Activated T-cell treated with anti-CD3 and anti-CD28 coated beads for 4 hours (primary cell): ENCODE measurements at places on chromosomes 6 and 20.
A peak's percentile ranks its signal among the peaks of the same experiment; 100 is the strongest.

DNA sequence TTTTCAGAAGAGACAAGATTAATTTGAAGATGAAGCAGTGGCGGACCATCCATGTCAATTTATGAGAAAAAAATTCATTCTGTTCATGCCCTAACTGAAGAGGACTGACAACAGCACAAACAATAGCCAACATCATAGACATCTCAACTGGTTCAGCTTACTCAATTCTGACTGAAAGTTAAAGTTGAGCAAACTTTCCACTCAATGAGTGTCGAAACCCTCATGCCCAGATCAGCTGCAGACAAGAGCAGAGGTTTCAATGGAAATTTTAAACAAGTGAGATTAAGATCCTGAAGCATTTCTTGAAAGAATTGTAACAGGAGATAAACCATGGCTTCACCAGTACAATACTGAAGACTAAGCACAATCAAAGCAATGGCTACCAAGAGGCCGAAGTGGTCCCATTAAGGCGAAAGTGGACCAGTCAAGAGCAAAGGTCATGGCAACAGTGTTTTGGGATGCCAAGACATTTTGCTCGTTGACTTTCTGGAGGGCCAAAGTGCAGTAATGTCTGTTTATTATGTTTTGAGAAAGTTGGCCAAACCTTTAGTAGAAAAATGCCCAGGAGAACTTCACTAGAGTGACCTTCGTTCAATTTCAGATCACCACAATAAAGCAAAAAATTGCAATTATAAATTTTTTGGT lies 6.1 kb upstream of the SFT2D1 start:
- no peak for DNase-seq

DNA sequence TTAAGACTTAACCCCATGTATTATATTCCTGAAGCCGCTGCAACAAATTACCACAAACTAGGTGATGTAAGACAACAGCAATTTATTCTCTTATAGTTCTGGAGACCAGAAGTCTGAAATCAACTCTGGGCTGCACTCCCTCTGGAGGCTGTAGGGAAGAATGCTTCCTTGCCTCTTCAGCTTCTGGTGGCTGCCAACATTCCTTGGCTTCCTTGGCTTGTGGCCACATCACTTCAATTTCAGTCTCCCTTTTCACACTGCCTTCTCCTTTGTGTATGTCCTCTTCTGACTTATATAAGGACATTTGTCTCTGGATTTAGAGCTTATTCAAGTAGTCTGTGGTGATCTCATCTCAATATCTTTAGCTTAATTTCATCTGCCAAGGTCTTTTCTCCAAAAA lies 141.6 kb downstream of the DHX35 start:
- DNase-seq, result no peak

GRCh38 chr6:53055873-53056272 lies 9.3 kb upstream of the FBXO9 start:
- no peak for DNase-seq

DNA sequence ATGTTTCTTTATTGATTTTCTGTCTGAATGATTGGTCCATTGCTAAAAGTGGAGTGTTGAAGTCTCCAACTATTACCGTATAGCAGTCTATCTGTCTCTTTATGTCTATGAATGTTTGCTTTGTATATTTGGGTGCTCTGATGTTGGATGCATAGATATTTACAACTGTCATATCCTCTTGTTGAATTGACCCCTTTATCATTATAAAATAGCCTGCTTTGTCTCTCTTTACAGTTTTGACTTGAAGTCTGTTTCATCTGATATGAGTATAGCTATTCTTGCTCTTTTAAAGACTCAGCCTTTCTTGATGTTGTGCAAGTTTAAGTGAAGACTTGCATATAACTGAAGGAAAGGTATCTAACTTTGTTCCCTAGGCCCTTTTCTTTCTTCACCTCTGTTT lies 173.8 kb upstream of the RAB32 start:
- no peak for DNase-seq

- no peak for DNase-seq
Observed at GRCh38 chr6:105369145-105369544, 33.7 kb downstream of the PREP start.

DNA sequence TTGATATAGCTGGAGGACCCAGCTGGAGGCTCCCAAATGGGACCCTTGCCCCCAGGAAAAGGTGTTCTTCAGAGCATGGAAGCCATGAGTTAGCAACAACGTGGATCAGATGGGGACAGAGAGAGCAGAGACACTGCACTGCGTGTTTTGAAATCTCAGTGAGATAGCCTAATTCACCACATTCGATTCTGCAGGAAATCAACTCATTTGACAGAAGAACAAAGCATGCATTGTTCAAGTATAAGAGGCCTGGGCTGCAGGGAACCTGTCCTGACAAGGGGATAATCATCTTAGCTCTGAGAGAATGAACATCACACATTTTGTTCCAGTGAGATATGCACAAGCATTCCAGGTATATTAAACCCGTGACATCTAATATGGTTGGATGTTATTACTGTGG lies 450.2 kb downstream of the CDH26 start:
- no peak for DNase-seq

- no peak for DNase-seq
Observed at GRCh38 chr6:119390247-119390793, 40.8 kb upstream of the MAN1A1 start.

GRCh38 chr20:20796766-20797440 lies 84.5 kb upstream of the RALGAPA2 start:
- DNase-seq, result no peak

DNA sequence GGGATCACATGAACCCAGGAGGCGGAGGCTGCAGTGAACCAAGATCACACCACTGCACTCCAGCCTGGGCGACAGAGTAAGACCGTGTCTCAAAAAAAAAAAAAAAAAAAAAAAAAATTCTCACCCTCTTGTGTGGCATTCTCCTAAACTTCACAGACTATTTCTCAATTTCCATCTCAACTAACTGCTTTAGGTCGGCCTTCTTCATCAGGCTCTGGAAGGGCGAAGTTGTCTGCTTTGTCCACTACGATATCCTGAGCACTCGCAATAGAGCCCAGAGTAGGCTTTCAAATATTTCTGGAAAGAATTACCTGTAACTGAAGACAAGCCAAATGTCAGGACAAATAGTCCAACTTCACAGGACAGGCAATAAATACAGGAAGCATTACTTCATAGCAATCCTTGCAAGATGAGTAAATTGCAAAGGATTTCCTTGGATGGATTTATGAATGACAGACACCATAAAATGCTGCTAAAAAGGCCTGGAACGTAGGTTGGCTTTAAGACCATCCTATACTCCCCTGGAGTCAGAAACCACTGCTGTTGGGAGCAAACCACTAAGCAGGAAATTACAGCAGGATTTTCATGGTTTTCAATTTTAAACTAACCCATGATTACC lies 116.3 kb upstream of the SLC2A12 start:
- no peak for DNase-seq

DNA sequence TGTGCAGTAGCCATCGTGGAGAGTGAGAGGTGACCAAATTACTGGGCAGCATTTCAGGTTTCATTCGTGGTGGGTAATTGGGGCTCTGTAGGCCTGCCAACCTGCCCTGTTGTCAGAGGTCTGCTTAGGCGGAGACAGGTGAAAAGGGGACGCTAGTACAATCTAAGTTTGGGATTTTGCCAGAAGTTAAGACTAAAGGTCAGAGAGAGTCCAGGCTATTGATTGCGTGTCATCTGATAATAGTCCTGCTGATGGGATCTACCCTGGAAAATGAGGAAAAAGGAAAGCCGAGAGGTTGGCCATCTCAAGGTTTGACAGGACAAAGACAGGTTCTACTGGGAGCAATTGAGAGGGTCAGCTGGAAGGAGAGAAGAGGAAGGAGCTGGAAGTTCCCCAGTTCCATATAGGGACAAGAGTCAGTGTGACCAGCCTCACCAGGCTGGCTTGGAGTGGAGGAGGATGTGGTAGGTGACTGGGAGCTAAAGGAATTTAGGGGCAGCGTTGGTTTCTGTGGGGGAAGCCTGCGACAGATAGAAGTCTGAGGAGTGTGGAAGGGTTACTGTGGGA lies 10.9 kb downstream of the ARFGEF2 start:
- no peak for DNase-seq

DNA sequence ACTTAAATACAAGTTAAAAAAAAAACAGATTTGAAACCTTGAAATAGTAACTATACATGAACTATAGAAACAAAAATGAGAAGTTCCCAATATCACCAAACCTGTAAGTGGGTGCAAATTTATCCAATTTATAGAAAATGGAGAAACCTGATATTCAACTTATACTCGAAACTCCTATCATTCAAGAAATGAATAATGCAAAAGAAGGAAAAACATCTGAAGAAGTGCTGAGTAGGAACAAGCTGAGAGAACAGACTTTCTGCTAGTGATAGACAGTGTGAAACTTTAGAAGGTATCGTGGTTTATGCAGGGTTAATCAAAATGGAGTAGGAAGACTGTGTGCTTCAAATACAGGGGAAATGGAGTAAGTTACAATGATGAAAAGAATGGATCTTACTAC lies 4.5 kb downstream of the GPR63 start:
- no peak for DNase-seq

GRCh38 chr20:34998331-34998950 lies 42.8 kb downstream of the MYH7B start:
- no peak for DNase-seq

GRCh38 chr20:55173601-55174000 lies 698.2 kb downstream of the DOK5 start:
- DNase-seq, result no peak

GRCh38 chr6:3457710-3458602 lies 1.1 kb upstream of the SLC22A23 start:
- DNase-seq, result no peak

DNA sequence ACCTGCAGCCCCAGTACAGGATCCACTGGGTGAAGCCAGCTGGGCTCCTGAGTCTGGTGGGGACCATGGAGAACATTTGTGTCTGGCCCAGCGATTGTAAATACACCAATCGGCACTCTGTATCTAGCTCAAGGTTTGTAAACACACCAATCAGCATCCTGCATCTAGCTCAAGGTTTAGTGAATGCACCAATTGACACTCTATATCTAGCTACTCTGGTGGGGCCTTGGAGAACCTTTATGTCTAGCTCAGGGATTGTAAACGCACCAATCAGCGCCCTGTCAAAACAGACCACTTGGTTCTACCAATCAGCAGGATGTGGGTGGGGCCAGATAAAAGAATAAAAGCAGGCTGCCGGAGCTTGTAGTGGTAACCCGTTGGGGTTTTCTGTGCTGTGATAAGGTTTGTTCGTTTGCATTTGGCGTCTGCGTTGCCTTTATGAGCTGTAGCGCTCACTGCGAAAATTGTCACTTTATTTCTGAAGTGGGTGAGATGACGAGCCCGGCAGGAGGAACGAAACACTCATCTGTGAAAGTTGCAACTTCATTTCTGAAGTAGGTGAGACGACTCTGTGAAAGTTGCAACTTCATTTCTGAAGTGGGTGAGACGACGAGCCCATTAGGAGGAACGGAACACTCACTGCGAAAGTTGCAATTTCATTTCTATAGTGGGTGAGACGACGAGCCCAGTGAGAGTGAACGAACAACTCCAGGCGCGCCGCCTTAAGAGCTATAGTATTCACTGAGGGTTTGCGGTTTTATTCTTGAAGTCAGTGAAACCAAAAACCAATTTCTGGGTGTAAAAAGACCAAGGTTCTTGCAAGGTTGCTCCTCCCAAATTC lies 31.1 kb downstream of the SERPINB6 start:
- peak; percentile 58 for DNase-seq

DNA sequence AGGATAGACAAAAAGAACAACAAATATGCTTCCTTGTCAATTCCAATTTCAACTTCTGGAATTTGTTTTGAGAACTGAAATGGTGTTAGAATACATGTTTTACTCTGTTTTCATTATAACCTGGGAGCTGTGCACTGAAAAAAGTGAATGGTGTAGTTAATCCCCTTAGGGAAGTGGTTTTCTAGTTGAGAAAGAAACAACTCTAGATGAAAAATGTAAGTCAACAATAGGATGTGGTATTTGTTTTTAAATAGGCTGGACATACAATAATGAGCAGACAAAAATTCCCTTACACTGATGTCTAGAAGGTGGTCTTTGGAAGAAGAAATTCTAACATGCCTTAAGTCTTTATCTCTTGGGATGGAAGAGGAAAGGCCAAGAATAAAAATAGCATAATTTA lies 59.9 kb upstream of the TINAG start:
- DNase-seq, result no peak

GRCh38 chr20:38272961-38273360 lies 12.4 kb upstream of the KIAA1755 start:
- no peak for DNase-seq

- no peak for DNase-seq
Observed at GRCh38 chr20:12965870-12966251, 42.9 kb upstream of the SPTLC3 start.

GRCh38 chr20:1711826-1712601 lies 54.4 kb upstream of the SIRPG start:
- no peak for DNase-seq

DNA sequence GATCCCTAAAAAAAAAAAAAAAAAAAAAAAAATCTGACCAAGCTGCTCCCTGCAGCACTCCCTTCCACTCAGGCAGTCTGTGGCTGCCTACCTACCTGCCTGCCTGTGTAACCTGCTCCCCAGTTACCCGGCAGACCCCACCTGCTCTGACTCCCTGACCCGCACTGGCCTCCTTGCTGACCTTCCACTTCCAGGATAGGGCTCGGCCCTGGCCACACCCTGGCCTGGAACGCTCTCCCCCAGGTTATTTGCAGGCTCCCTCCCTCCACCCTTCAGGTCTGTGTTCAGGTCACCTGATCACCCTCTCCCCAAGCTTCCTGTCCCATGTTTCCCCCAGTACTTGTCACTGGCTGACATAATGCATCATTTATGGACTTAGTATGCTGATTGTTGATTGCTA lies 134.3 kb downstream of the SLC23A2 start:
- no peak for DNase-seq

GRCh38 chr6:35173044-35173426 lies 31.9 kb upstream of the TCP11 start:
- no peak for DNase-seq

DNA sequence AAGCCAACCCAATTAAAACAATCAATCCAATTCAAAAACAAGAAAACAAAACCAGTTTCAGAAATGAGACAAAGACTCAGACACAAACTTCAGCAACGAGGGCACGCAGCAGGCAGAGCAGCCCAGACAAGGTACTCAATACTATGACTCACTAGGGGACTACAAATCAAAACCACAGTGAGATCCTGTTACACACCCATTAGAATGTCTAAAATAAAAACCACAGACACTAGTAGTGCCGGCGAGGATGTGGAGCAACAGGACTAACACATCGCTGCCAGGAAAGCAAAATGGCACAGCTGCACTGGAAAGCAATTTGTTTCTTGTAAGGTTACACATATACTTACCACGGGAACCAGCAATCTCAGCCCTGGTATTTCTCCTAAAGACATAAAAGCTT lies 28.4 kb upstream of the MAS1L start:
- no peak for DNase-seq
